Activated T-helper 17 cell treated with anti-CD3 and anti-CD28 coated beads, Interleukin-2, amount 50 U/mL, for 72 hours (primary cell): ENCODE measurements at places on chromosomes 5 and 9. TPM values are rescaled to one million over a fixed set of nuclear protein-coding genes. Genes with fewer than 3 reads are reported as not detected.

The VDAC1 gene
- 334 TPM for total RNA-seq

DNA sequence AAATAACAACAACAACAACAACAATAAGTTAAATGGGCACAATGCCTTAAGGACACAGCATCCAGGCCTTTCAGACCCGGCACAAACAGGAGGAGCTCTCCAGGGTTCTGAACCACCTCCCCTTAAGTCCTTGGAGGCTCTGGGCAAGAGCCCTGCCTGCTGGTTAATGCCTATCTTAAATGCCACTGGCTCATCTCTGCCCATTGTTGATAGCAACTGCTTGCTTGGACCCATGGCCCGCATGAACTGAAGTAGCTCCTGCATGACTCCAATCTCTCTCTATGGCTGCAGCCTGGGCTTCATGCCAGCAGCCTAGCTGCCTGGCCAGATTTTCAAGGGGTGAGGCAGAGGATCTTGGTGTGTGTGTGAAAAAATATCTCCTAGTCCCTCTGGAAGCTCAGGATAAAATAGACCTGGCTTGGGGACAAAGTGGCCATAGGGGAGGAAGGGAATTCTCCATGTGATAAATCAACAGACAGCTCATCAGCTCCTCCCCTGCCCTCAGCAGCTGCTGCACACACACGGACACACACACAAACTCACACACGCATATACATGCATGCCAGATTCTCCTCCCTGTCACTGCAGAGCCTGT is 27.4 kb downstream of the FAM219A start:
- ATAC-seq, result no peak

- no peak for ATAC-seq
Observed at GRCh38 chr5:43275391-43275790, 37.8 kb downstream of the HMGCS1 start.

GRCh38 chr9:109726119-109726518 is 53.9 kb upstream of the PALM2AKAP2 start:
- ATAC-seq, result no peak

GRCh38 chr5:158884827-158885518 is 214.7 kb downstream of the EBF1 start:
- no peak for ATAC-seq

GRCh38 chr5:50751064-50751657 is 84.7 kb downstream of the PARP8 start:
- peak; percentile 91 for ATAC-seq

The OSTF1 gene
- 217 TPM for total RNA-seq

The BTNL8 gene
- not detected for total RNA-seq

DNA sequence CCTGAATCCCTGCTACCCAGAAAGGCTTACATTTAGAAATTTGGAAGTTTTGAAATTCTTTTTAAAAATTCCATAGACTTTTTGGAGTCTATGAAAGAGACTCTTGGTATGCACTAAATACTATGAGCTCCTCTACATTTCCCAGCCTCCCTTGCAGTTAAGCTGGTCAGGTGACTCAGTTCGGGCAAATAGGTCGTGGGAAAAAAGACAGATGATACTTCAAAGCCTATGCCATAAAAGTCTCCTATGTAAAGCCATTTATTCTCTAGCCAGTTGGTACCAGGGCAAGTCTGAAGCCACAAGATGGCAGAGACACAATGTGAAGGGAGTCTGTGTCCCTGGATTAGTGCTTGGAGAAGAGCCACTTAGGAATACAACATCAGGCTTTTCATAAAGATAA is 101.8 kb downstream of the BOD1 start:
- ATAC-seq, result no peak

The SAXO1 gene
- 0.37 TPM for total RNA-seq

- ATAC-seq, result no peak
Observed at GRCh38 chr9:98995059-98995671, 51.5 kb downstream of the COL15A1 start.

The GHR gene
- not detected for total RNA-seq

DNA sequence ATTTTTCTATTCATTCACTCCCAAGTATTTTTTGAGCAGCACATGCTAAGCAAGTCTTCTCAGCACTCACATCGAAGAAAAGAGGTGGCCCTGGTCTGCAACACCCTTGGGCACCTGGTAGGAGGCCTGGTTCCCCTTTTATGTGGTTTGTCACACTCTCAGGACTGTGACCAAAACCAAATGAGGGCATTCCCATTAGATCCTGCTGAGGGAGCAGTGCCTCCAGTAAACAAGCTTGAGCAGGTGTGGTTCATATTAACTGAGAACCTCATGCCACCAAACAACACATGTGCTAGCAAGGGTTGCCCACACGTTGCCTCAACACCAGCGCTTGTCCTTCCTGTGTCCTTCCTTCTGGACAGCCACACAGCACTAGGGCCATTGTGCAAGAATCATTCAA is 26.9 kb upstream of the SYK start:
- no peak for ATAC-seq

The SLC1A3 gene
- total RNA-seq, result 0.26 TPM

DNA sequence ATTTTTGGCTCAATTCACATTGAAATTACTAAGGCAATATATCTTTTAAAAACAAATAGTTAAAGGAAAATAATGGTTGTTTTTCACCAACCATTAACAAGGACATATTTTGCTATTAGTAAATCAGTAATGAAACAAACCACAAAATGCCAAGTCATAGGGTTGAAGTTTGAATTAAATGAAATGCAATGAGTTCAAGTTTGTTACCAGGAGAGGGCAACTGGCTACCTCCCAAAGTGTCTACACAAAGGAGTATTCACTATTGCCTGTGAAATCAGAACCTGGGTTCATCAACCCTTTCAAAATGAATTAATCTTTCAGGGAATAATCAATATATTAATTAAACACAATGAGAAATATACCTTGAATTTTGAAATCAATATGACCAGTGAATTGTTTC is 138.4 kb upstream of the DMRTA1 start:
- ATAC-seq, result no peak

- ATAC-seq, result peak; percentile 32
Observed at GRCh38 chr5:126464016-126464415, 40.8 kb downstream of the GRAMD2B start.

DNA sequence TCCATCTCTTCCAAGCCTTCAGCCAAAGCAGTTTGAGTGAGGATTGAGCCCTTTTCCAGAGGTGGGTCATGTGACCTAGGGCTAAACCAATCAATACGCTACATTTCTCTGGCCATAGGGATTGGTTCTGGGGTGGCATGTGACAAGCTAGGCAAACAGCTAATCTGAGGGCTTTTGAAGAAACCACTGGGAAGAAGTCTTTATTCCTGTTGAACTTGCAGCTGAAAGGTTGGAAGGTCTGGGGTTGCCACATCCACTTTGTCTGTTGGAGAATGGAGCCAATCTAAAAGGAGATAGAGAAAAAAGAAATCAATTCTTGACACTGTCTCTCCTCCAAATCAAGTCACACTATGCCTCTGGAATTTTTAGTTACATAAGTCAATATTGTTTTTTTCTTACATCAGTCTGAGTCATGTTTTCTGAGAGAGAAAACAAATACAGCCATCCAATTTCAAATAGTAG is 637.8 kb upstream of the WWC1 start:
- ATAC-seq, result no peak

The STKLD1 gene
- 0.77 TPM for total RNA-seq

The SPINK7 gene
- total RNA-seq, result not detected

The ADGRD2 gene
- not detected for total RNA-seq

DNA sequence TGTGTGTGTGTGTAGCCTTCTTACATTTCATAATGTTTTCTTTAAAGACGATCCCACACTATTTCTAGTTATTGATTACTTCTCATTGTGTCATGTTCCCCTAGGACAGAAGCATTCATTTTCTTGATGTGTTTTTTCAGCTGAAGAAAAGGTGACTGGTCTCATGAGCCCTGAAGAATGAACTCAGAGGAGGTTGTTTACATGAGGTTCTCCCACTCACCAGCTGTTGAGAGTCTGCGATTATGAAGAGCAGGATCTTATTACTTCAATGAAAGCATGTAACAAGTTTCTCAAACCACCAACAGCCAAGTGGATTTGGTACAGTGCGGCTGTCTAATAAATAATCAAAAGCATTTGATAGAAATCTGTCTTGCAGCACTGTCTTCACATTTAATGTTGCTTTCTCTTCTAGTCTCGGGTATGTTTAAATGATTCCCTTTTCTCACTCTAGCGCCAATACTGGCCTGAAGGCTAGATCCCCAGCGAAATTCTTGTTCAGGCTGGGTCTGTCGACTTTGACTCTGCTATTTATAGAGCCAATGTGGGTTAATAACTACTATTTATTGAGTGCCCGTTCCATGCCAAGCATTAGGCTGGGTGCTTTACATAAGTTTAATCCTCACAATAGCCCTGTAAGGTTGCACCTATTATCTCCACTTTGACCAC is 9.6 kb upstream of the FSD1L start:
- ATAC-seq, result no peak

DNA sequence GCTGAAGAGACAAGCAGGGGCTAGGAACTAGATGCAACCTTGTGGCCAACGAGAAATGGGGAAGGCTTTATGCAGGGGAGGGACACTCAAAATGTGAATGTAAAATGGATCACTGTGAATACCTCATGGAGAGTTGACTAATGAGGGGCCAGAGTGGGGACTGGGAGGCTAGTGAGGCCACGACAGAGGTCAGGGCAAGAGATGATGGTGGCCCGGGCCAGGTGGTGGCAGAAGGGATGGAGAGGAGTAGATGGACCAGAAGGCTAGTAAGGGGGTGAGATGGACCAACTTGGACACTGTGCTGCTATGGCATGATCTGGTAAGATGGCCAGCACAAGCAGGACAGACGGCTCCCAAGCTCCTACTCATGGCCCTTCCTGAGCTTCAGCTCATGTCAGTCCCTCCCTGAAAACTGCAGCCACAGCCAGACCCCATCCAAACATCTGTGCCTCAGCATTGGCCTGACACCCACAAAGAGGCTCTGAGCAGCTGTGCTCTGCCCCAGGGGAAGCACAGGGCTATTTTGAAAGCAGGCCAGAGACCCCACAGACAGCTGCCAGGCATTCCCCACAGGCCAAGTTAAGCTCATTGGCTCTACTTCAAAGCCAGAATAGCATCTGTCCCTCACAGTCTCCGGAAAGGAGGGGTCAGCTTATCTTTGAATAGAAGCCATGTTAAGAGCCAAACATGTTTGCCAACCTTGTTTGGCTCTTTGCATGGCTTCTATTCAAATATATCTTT is 22.1 kb downstream of the P4HA2 start:
- ATAC-seq, result no peak

DNA sequence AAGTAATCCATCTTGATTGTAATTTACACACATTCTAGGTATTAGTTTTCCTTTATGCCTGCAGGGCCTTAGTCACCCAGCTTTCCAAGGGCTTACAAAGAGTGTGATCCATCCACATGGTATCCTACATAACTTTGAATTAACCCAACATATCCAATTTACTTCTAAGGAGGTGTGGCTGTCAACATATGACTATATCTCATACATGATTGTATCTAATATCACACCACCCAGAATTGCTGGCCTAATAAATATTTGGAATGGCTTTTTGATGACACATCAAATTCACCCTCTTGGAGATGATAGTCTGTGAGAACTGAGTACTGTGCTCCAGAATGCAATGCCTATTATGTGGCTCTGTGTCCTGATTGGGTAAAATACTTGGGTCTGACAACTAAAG is 363.3 kb upstream of the GRIN3A start:
- ATAC-seq, result no peak

- no peak for ATAC-seq
Observed at GRCh38 chr5:141919218-141920119, 4.2 kb upstream of the DELE1 start.

The PALM2AKAP2 gene
- 1.5 TPM for total RNA-seq

DNA sequence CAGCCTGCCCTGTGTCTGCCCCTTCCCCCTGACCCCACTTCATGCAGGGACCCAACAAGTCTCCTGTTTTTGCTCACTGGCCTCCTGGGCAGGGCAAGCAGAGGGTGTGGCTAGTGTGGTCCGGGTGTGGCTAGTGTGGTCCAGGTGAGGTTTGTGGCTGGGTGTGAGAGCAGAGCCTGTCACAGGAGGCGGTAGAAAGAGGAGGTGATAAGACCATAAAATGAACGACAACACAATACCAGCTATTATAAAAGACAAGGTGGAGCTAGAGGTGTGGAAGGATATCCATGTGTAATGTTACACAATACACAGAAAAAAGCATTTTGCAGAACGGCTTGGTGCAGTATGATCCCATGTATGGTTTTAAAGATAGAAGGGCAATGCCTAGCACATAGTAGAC is 23.3 kb downstream of the SPRY4 start:
- ATAC-seq, result no peak

The PMPCA gene
- total RNA-seq, result 89.7 TPM

DNA sequence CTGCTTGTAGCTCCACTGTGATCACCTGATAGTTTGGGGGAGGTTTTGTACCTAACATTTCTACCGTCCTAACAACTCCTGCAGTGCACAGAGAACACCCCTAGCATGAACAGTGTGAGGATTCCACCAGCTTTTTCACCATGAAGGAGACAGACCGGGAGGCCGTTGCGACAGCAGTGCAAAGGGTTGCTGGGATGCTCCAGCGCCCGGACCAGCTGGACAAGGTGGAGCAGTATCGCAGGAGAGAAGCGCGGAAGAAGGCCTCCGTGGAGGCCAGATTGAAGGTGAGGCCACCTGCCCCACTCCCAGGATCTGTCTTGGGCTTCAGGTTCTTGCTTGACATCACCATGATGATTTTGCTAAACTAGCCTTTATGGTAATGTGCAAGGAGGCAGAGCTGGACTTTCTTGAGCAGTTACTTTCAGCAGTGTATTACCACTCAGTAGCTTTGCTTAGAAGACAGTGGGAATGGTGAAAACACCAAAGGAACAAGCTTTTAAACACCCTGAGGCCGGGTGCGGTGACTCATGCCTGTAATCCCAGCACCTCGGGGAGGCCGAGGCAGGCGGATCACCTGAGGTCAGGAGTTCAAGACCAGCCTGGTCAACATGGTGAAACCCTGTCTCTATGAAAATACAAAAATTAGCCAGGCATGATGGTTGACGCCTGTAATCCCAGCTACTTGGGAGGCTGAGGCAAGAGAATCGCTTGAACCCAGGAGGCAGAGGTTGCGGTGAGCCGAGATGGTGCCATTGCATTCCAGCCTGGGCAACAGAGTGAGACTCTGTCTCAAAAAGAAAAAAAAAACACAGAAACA is 3.3 kb downstream of the EXOC3 start:
- ATAC-seq, result no peak

DNA sequence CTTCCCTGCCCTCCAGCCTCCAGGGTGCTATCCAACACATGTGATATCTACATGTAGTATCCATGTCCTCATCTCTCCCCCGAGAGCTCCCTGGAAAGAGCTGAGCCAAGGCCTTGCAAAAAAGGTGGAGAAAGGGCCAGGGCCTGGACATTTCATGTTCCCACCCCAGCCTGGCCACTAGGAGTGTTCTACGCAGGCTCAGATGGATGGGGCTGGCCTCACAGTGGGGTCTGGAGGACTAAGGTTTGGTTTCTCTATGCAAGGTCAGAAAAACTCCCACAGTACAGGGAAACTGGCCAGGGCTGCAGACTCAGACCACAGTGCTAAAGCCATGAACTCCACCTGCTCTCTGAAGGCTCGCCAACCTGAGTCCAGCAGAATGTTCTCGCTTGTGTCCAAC is 1.5 kb upstream of the CSF2 start:
- no peak for ATAC-seq

GRCh38 chr9:113580954-113581311 is 117.4 kb downstream of the RGS3 start:
- ATAC-seq, result no peak
